ENCODE measurements at places on chromosomes 3 and 15. TPM values are rescaled to one million over a fixed set of nuclear protein-coding genes. Genes with fewer than 3 reads are reported as not detected.

CPN2 gene
- polyA plus RNA-seq = 15.8 TPM

GRCh38 chr3:30188713-30189112, 417.7 kb upstream of the TGFBR2 start:
- no peak for DNase-seq

DNA sequence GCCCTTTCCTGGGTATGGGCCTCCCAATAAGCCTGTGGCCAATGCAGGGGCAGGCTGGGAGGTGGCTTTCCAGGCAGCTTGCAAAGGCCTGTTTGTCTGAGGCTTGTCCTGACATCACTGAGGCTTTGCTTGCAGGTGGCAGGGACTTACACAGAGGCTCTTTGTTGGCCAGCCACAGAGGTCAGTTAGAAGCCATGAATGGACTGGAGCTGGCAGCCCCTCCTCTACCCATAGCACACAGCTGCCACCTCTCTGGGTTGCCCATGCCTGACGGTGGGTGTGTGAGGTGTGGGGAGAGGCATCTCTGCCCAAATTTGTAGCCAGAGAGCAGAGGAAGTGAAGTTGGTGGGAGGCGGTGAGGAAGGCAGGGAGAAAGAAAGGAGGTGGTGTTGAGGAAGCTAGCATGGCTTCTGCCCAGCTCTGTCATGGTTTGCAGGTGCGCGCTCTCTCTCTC, 17.1 kb downstream of the LIMD1 start:
- DNase-seq = no peak

ADAMTS9 gene
- polyA plus RNA-seq = 25.0 TPM

GRCh38 chr3:120172070-120172469, 77.8 kb upstream of the GSK3B start:
- DNase-seq = no peak

- no peak for DNase-seq
Measured at GRCh38 chr3:49998326-49998725, 58.4 kb downstream of the RBM6 start.

DNA sequence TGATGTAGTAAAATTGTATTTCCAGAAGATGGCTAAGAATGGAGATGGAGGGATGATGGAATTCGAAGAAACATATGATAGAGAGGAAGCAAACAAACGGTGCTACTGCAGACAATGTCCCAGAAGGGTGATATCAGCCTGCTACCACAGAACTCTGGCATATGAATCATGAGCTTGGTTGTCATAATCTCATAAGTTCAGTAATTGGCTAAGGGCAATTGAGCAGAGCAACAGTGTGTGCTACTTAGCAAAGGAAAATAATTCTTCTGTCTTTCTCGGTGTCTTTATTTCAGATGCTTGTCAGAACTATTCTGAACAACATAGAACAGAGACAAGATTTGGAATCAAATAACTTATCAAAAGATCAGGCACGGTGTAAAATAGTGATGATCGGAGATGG, 407.3 kb downstream of the GBE1 start:
- no peak for DNase-seq

DNA sequence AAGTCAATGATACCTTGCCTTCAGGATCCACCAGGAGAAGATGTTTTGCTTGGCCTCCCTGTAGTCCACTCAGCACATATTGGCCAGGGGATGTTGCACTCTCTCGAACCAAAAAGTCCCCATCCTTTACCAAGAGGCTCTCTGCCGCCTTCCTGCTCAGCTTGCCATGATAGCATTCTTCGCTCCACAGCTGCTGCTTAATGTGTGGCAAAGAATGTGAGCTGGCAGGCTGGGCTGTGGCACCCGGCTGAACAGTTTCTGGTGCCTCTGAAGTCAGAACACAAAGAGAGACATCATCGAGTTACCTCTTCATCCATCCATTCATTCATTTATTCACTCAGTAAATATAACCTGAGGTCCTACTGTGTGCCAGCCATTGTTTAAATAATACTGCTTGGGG, 23.9 kb upstream of the CEP152 start:
- no peak for DNase-seq

DNA sequence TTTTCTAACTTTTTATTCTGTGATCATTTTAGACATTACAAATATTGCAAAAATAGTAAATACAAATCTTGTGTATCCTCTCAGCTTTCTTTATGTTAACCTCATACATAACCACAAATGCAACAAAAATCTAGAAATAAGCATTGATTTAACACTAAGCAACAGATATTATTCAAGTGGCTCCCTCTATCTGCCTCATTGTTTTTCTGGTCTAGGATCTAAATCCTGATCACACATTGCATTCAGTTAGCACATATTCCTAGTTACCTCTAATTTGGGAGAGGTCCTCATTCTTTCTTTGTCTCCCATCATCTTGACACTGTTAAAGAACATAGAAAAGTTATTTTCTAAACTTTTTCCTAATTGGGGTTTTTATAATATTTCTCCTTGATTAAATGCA, 1126.0 kb downstream of the ROBO2 start:
- DNase-seq = no peak

DNA sequence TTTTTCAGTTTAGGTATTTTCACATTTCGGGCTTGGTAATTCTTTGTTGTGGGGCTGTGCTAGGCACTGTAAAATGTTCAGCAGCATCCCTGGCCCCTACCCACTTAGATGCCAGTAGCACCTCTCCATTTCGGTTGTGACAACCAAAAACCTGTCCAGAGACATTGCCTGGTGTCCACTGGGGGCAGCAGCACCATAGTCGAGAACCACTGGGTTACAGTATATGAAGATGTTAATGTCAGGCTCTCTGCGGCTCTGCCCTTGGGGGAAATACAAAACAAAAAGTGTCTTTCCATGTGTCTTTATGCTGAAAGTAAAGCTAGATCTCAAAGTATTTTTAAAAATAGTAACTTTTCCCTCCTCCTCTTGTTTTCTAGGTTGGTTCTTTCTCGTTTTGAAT, 177.2 kb downstream of the ITPR1 start:
- no peak for DNase-seq

WNT5A gene
- polyA plus RNA-seq = 0.67 TPM

DNA sequence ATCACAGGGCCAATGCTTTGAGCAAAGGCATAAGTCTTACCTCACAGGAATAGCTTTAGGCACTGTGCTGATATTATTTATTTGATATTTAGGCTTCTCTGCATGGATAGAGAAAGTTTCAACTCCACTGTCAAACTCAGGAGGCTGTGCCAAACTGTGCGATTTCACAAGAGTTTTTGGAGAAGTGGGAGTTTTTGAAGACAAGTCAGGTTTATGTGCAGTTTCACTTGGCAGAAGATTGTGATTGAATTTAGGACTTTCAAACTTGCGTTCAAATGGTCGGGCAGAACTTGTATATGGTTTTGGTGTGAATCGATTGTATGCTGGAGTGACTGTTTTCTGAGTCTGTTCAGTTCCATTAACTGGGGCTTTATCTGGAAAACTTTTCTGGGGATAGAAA, 113.7 kb downstream of the TJP1 start:
- DNase-seq = no peak

GRCh38 chr3:31900583-31900982, 80.5 kb downstream of the OSBPL10 start:
- no peak for DNase-seq

ARL6 gene
- 7.8 TPM for polyA plus RNA-seq

DNA sequence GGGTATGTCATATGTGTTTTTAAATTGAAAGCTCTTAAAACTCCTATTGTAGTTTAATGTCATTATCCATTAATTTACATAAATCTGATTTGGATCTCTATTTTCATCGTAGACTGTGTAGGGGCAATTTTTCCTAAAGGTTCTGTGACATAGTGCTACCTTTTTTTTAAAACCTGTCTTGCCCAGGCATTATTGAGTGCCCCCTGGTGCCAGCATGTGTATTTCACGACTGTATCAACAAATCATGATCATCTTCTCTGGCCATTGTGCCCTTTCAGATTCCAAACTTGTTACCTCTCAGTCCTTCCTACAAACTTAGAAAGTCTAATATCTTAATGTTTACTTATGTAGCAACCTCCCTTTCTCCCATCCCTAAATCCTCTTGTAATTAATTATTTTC, 97.2 kb upstream of the FLNB start:
- DNase-seq = no peak

GRCh38 chr3:197283045-197283444, 15.4 kb downstream of the DLG1 start:
- no peak for DNase-seq

GRCh38 chr3:6612034-6612616, 248.8 kb upstream of the GRM7 start:
- no peak for DNase-seq

GRCh38 chr3:22632536-22632935, 570.6 kb upstream of the UBE2E2 start:
- DNase-seq = no peak

ZNF80 gene
- not detected for polyA plus RNA-seq

GOLGA8R gene
- 0.41 TPM for polyA plus RNA-seq

AVEN gene
- 6.4 TPM for polyA plus RNA-seq

MCF2L2 gene
- 0.32 TPM for polyA plus RNA-seq

GRCh38 chr3:59655418-59656015, 605.7 kb upstream of the CFAP20DC start:
- DNase-seq = no peak

- DNase-seq = no peak
Measured at GRCh38 chr15:59609730-59610712, 1.6 kb upstream of the GCNT3 start.

GRCh38 chr3:126134219-126134975, 46.0 kb downstream of the ALDH1L1 start:
- DNase-seq = peak; percentile 83

DNA sequence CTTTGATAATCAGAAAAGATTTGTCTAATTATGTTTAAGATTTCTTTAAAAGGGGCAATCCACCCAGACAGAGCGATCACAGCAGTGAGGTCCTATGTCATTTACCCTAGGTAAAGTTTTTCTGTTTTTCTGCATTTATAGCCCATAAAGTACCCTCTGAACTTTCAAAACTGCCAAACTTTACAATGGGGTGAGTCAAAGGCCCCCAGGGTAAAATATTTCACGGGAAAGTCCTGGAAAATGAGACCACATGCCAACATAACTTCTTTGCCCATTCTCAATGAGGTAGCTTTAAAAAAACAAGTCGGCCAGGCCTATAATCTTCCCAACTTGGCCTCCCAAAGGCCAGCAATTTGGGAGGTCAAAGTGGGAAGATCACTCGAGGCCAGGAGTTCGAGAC, 53.0 kb downstream of the SUCLG2 start:
- DNase-seq = no peak

GABRB3 gene
- polyA plus RNA-seq = 4.7 TPM
